ENCODE measurements at places on chromosomes 6 and 20. TPM values are rescaled to one million over a fixed set of nuclear protein-coding genes. Genes with fewer than 3 reads are reported as not detected.
A peak's percentile ranks its signal among the peaks of the same experiment; 100 is the strongest.

GRCh38 chr6:41200296-41200900 is 551 bp downstream of the TREML2 start:
- DNase-seq, result no peak

DNA sequence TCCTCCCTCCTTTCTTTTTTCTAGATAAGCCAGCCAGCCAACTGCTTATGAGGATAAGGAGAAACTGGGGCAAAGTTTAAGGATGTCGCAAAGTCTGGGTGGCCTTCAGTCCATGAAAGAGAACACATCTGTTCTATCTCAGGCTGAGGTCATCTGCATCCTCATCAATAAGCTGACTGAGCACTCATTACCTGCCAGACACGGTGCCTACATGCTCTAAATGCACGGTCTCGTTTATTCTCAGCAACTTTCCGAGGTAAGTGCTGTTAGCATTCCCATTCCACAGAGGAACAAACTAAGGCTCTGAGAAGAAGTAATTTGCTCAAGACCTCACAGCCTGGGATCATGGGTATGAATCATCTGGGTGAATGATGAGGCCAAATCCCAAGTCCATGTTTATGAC is 133.1 kb downstream of the BCAS1 start:
- DNase-seq, result no peak

- DNase-seq, result no peak
Measured at GRCh38 chr6:49342410-49342809, 120.6 kb downstream of the MMUT start.

GRCh38 chr20:60680554-60680953 is 571.5 kb upstream of the CDH4 start:
- DNase-seq, result no peak

DNA sequence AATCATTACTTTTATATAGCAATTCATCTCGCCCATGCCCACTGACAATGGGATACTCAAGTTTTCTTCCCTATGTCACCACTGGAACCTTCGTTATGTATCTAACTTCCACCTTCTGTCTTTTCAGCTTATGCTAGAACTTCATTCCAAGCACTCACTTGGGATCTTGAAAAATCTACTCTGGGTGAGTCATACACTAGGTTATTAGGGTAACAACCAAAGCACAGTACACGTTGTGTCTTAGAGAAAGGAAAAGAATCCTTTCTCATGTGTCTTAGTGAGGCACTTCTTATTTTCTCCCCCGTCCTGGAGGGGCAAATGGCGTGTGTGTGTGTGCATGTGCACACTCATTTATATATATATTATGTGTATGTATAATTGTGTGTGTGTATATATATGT is 18.3 kb upstream of the FAM162B start:
- DNase-seq, result no peak

GRCh38 chr6:119078376-119079282 is at the start of gene FAM184A:
Gene FAM184A (minus strand): TSS chr6:119078664. CDS start chr6:119078299, 365 bp downstream.
- DNase-seq, result peak; percentile 65

DNA sequence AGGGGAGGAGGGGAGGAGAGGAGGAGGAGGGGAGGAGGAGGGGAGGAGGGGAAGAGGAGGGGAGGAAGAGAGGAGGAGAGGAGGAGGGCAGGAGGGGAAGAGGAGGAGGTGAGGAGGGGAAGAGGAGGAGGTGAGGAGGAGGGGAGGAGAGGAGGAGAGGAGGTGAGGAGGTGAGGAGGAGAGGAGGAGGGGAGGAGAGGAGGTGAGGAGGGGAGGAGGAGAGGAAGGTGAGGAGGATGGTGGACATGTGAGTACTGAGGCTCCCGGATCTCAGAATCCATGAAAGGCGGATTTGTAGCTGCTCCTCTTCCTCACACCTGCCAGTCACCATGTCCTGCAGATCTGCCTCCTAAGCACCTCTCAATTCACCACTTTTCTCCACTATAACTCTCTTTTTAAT is 59.8 kb downstream of the PSMB1 start:
- no peak for DNase-seq

DNA sequence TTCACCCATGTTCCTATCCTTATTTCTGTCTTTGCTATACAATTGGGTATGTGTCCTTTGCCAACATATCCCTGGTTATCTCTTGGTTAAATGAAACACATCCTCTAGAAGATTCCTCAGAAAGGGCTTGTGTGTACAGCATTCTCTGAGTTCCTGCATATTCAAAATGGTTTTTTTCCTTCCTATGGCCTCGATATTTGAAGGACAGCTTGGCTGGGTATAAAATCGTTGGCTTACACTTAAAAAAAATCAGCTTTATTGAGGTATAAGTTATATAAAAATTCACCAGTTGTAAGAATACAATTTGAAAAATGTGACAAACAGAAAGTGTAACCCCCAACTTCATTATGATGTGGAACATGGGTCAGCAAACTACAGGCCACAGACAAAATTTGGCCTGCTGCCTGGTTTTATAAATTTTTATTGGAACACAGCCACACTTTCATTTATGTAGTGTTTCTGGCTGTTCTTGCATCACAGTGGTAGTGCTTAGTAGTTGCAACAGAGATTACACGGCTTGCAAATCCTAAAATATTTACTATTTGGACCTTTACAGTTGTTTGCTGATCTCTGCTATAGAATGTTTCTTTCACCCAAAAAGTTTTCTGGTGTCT is 16.7 kb downstream of the PCMT1 start:
- DNase-seq, result no peak

DNA sequence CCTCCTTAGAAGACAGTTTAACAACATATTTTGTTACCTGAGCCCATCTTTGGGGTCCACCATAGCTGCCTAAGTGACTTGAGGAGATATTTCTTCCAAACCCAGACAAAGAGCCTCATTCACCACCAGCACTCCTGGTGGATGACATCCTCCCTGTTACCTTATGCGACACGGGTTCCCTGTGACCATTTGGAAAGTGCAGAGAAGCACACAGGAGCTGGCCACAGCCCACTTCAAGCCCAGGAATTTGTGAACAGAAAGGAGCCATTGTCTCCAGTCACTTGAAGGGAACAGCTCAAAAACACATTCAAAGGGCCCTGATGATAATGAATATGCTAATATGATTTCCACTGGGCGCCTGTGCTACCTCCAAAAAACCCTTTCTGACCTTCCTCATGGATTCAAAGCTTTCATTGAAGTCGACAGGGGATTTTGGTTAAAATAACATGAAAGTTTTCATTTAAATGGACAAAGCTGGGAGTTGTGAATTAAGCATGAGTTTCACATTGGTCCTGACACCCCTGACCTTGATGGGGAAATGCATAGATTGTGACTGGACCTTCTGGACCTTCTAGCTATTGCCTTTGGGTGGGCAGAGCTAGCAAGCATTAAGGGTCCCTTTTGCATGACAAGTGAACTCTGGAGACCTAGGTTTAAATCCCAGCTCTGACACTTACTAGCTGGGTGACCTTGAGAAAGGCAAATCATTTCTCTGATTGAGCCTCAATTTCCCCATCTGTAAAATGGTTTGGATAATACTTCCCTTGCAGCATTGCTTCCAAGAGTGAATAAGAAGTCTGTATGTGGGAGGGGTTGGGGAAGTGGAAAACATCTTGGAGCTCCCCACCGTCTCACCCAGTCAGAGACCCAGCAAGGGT is 83.3 kb upstream of the SIRPA start:
- DNase-seq, result no peak

DNA sequence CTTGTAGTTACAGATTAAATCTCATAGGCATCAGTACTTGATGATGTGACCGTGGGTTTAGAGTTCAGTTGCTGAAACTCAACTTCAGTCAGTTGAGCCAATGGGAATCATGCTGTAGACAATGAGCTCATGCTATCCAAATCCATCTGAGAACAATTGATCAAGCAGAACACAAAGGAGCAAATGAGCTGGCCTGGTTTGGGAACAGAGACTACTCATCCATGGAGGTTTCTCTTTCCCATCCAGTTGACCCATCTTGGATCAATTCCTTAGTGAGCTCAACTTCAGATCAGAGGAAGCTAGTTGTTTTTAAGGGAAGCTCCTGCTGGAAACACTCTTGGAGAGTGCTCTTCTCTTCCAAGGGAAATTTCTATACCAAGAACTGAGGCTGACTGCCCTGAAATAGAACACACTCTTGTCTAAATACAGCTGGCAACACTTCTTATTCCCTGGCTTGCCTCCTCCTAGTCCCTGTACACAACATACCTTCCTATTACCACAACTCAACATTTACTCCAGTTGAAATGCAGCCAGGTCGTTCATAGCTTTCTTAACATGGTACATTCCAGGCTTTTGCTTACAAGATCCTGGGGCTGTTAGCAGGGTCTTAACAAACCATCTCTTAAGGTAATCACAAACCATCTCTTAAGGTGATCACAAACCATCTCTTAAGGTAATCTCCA is 203.9 kb upstream of the PRDM1 start:
- DNase-seq, result no peak

DNA sequence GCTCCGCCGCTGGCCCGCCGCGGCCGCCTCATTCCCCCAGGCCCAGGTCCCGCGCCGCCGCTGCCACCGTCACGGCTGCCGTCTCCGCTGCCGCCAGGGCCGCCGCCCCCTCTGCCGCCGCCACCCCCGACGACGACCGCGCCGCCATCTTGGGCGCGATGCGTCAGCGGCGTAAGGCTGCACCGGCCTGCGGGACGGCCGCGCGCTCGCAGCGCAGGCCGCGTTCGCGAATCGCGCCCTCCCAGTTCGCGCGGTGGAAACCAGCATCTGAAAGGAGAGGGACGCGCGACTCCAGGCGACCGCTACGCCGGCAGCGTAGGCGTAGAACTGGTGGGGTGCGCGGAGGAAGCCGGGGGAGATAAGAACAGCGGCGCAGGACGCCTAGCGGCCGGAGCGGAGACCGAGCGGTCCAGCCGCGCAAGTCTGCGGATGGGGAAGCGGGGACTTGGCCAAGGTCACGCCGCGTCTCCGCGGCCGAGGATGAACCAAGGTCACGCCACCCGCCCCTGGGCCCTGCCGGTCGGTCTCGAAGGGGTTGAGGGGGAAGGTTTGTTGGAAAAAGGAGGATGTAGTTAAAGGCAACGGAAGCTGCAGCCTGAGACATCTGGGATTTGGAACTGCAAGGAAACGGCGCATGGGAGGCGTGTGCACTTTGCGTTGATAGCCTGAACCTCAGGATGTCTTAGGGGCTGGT is at the start of gene NUDT3:
NUDT3 (minus strand) TSS at position 173 of the 694 bp plus-strand sequence. CDS start 307 bp downstream, outside the sequence.
- DNase-seq, result peak; percentile 87

DNA sequence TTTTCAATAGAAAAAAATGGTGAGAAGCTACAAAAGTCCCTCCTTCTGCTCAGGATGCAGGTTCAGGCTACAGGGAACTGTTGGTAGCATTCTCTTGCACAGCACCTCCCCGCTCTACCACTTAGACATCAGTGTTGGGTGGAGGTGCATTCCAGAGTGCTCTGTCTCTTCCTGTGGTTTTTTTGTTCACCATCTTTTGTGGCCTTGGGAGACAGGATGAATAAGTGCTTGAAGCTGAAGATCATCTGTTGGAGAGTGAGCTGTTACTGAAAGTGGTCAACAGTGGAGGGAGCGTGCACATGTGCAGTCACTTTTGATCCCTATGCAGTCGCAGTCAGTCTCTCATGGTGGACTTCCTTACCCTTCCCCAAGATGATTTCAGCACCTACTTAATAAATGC is 16.6 kb upstream of the BTBD3 start:
- no peak for DNase-seq

DNA sequence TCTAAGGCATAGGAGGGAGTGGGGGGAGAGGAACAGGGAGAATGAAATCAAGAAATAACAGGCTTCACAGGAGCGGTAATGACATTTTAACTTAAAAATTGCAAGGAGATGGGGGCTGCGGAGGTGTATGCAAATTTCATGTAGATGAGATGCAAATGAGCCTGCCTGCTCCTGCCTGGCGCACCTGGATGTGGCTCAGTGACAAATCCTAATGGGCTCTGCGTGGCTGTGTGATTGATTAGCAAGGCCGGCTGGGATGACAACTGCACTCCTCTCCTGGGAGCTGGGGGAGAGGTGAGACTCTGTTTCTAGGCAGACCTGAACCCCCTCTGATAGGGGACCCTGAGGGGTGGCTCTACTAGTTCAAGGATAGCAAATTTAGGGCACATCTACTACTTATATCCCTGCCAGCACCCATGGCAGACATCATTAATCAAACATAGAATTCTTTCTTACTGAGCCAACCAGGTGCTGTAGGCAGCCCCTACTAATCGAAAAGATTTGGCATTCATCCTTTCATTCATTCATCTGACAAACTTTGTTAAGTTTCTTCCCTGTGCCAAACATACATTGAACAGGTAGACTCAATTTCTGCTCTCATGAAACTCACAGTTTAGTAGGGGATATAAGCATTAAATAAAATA is 38.4 kb upstream of the TGM2 start:
- no peak for DNase-seq

GRCh38 chr6:22784601-22785410 is 215.4 kb downstream of the HDGFL1 start:
- peak; percentile 50 for DNase-seq

DNA sequence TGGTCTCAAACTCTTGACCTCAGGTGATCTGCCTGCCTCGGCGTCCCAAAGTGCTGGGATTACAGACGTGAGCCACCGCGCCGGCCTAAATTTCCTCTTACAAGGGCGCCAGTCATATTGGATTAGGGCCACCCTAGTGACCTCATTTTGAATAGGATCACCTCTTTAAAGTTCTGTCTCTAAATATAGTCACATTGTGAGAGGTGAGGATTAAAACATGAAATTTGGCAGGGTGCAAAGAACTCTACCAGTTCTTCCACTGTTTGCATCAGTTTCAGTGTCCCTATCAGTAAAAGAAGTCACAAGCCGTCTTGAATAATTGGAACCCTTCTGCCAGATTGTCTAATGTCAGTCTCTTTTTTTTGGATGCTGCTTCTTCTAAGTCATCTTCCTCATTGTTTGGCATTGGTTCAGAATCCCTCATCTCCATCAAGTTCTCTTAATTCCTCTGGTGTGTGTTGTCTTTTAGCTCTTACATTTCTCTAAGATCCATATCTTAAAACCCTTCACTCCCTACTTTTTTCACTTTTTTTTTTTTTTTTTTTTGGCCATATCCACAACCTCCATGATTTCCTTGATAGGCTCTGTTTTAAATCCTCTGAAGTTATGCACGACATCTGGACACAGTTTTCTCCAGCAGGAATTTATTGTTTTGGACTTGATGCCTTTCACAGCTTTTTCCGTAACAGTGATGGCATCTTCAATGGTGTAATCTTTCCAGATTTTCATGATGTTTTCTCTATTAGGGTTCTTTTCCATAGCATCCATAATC is 56.8 kb downstream of the NCOA3 start:
- no peak for DNase-seq

- no peak for DNase-seq
Measured at GRCh38 chr6:20769631-20770030, 235.4 kb downstream of the CDKAL1 start.

DNA sequence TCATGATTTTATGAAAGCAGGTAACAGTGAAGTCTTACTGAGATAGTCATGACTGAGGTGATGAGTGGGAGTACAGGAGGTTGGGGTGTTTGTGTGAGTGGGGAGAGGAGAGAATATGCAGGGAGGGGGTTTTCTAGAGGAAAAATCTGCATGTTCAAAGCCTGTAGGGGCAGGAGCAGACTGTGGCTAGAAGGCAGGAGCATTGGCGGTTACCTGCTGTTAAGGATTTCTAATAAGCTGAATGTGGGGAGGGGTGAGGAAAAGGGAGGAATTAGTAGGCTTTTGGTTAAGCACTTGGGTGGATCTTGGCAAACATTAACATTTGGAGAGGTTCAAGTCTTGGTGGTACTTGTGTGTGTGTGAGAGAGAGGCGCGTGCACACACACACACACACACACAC is 70.8 kb downstream of the EYA4 start:
- DNase-seq, result no peak

- DNase-seq, result peak; percentile 25
Measured at GRCh38 chr6:107679457-107679856, 144.7 kb downstream of the SCML4 start.

The ULBP2 gene
- total RNA-seq, result 7.4 TPM

The GZF1 gene
- total RNA-seq, result 8.2 TPM

The PXDC1 gene
- 67.9 TPM for total RNA-seq

The CPNE5 gene
- not detected for total RNA-seq

The PLA2G7 gene
- not detected for total RNA-seq

The MYMX gene
- not detected for total RNA-seq

The HRH3 gene
- total RNA-seq, result not detected

The CSE1L gene
- 290 TPM for total RNA-seq

Measured in MG63 (cell line).